MM.1S (cell line): ENCODE measurements at places on chromosomes 16 and 17.

DNA sequence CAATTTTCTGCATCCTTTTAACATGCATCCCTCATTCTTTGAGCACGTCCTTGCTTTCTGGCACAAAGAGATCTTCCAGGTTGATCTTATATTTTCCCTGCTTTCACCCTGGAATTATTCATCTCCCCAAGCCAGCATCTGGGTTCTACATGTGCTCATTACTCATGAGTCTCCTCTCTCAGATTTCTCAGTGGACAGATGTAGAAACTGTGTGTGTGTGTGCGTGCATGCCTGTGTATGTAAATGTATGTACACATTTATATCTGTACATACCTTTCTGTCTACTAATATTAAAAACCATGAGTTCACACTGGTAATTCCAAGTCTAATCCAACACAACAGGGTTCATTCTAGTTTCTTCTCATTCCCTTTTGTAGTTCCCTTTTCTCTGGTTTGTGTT lies 41.9 kb upstream of the NSRP1 start:
- no peak for DNase-seq

- no peak for DNase-seq
These were observed 143.1 kb downstream of the CDH13 start for GRCh38 chr16:82769845-82770244.

DNA sequence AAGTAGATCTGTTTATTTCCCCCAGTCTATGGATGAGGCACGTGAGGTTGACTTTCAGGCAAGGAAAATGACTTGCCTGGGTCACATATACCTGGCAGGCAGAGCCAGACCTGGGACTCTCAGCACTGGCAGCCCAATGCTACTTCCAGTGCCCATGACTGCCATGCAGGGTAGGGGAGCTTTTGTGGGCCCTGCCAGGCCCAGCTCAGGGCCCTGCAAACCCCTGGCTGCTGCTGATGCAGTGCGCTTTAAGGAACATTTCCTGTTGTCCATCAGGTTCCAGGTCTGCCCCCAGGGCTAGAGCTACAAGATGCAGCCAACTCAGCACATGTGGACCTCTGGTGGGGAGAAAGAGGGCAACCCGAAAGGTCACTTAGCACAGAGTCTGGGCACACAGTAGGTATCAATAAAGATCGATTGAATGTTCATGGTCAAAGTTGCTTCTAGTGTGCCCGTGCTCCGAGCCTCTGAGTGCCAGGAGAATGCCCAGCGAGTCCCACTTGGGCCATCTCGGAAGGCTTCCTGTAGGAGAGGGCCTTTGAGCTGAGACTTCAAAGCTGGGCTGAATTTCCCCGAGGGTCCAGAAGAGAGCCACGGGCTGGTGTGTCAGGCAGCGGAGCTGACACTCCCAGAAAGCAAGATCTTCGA lies 513 bp upstream of the TBX21 start:
- no peak for DNase-seq

GRCh38 chr16:60432472-60432871 lies 1603.8 kb downstream of the CDH8 start:
- no peak for DNase-seq

GRCh38 chr17:81493198-81494038 lies 19.2 kb downstream of the ACTG1 start:
- no peak for DNase-seq
